ENCODE measurements at places on chromosomes 3 and 15. TPM values are rescaled to one million over a fixed set of nuclear protein-coding genes. Genes with fewer than 3 reads are reported as not detected.
A peak's percentile ranks its signal among the peaks of the same experiment; 100 is the strongest.

GRCh38 chr3:63655519-63655918 is 3.0 kb downstream of the SNTN start:
- H3K27me3 ChIP-seq: no peaks in the 10 kb centered on the region
- H3K36me3 ChIP-seq: no peaks in the 10 kb centered on the region
- H3K4me1 ChIP-seq: peaks cover 2% of the 10 kb centered on the region
- DNase-seq: no peak
- H3K27ac ChIP-seq: no peak overlapping the region
- H3K4me3 ChIP-seq: no peak overlapping the region

GRCh38 chr3:48233542-48233941 is 7.4 kb upstream of the ZNF589 start:
- no peak overlapping the region for H3K27ac ChIP-seq
- H3K4me1 ChIP-seq: peaks cover 8% of the 10 kb centered on the region
- H3K27me3 ChIP-seq: no peaks in the 10 kb centered on the region
- H3K4me3 ChIP-seq: no peak overlapping the region
- no peaks in the 10 kb centered on the region for H3K36me3 ChIP-seq

DNA sequence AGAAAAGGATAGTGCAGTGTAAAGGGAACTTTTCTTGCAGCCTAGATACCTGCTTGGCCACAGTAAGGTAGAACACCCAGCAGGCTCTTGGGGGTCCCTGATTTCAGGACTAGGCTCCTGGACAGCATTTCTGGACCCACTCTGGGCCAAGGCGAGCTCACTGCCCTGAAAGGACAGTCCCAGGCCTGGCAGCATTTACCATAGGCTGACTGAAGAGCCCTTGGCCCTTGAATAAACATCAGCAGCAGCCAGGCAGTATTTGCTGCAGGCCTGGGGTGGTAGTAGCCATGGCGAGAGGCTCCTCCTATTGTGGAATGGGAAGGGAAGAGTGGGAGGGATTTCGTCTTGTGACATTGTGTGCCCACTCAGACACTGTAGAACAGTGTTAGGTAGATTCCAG is 529.2 kb downstream of the TUSC7 start:
- DNase-seq: no peak
- H3K27me3 ChIP-seq: no peaks in the 10 kb centered on the region
- no peaks in the 10 kb centered on the region for H3K4me1 ChIP-seq
- no peak overlapping the region for H3K27ac ChIP-seq
- no peaks in the 10 kb centered on the region for H3K36me3 ChIP-seq

DNA sequence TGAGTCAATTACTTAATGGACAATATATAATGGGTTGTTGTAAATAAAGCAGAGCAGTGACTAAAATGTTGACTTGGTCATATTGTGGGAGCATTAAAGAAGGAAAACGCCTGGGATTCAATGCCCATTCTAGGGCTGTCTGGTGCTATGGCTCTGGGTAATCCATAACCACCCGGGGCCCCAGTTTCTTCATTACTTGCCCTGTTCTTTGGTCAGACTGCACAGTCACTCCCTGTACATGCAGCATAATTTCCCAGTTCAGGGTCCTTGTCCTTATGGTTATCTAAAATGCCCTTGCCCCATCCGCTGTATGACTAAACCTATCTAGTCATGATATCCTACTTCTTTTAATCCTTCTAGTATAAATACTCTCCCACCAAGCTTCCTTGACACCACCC is 27.5 kb upstream of the DENND4A start:
- no peaks in the 10 kb centered on the region for H3K4me1 ChIP-seq
- H3K27ac ChIP-seq: no peak overlapping the region
- no peak overlapping the region for H3K4me3 ChIP-seq
- DNase-seq: no peak
- no peaks in the 10 kb centered on the region for H3K27me3 ChIP-seq
- no peaks in the 10 kb centered on the region for H3K36me3 ChIP-seq

DNA sequence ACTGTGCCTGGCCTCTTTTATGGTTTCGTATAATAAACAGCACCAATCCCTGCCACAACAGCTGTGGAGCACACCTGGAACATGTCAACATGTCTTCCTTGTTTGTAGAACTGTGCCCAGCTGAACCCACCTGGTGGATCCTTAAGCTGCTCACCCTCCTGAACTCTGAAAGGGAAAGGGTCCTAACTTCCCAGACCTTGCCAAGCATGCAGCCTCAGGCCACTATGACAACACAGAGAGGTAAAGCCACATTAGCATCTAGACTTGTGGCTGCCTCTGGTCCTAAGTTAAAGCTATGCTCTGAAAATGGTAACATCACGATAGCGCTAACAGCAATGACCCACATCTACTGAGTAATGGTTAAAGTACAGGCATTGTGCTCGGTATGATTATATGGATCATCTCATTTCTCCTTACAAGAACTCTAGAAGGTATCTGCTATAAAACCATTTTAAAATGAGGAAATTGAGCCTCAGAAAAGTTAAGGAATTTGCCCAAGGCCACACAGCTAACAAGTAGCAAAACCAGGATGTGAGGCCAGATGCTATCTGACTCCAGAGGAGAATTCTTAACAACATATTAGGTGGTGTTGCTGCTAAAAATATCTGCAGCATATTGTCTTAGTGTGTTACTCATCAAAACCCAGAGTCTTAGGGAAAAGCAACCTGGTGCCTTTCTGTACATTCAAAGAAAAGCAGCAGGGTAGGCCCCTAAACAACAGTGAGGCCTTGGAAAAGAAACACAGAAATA is 23.1 kb upstream of the HERC1 start:
- DNase-seq: no peak
- no peaks in the 10 kb centered on the region for H3K36me3 ChIP-seq
- no peak overlapping the region for H3K4me3 ChIP-seq
- H3K27me3 ChIP-seq: no peaks in the 10 kb centered on the region

- no peak overlapping the region for H3K27ac ChIP-seq
- no peaks in the 10 kb centered on the region for H3K36me3 ChIP-seq
- no peak overlapping the region for H3K4me3 ChIP-seq
- H3K4me1 ChIP-seq: no peaks in the 10 kb centered on the region
- no peak for DNase-seq
- no peaks in the 10 kb centered on the region for H3K27me3 ChIP-seq
Measured at GRCh38 chr3:3443482-3443881, 264.0 kb upstream of the CRBN start.

The AEN gene
- total RNA-seq: 14.1 TPM

GRCh38 chr3:26252001-26252400 is 370.6 kb upstream of the LRRC3B start:
- H3K36me3 ChIP-seq: no peaks in the 10 kb centered on the region
- H3K4me3 ChIP-seq: no peak overlapping the region
- DNase-seq: no peak
- H3K27me3 ChIP-seq: no peaks in the 10 kb centered on the region
- H3K4me1 ChIP-seq: no peaks in the 10 kb centered on the region

DNA sequence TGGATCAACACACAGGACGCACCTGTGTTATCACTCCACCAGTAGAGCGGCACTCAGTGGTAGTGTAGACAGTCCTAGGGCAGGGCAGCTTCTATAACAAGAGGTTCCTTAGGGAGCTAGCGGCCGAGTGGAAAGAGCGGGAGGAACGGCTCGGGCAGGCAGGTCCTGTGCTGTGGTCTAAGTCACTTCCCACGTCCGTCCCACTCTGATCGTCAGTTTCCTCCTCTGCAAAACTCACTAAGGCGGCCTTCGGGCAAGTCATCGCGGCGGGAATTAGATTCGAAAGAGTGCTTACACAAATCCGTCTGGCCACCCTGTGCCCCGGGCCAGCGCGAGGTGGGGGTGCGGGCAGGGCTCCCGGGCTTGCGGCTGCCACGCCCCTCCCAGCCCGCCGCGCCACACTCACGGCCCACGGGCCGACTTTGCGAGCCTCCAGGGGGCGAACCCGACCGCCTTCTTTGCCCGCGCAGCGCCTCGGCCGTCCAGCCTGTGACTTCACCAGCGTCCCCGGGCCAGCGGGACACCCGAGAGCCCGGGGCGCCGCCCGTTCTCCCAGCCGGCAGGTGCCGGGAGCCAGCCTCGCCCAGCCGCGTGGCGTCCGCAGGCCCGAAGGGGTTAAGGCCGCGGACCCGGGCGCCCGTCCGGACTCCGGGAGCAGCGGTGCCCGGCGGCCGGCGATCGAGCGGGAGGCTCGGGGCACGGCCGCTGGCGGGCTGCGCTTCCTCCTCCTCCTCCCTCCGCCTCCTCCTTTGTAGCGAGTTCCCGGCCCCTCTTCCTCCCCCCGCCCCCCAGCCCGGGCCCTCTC is 416 bp upstream of the CORO2B start:
- peak overlapping the region; percentile 67 for H3K4me3 ChIP-seq
- peaks cover 15% of the 10 kb centered on the region for H3K4me1 ChIP-seq
- peak; percentile 88 for DNase-seq
- peak overlapping the region; percentile 94 for H3K27ac ChIP-seq

- no peaks in the 10 kb centered on the region for H3K36me3 ChIP-seq
- peaks cover 21% of the 10 kb centered on the region for H3K4me1 ChIP-seq
- no peak for DNase-seq
- H3K27ac ChIP-seq: peak overlapping the region; percentile 21
- no peaks in the 10 kb centered on the region for H3K27me3 ChIP-seq
- H3K4me3 ChIP-seq: no peak overlapping the region
Measured at GRCh38 chr3:129602309-129602708, 4.2 kb downstream of the PLXND1 start.

DNA sequence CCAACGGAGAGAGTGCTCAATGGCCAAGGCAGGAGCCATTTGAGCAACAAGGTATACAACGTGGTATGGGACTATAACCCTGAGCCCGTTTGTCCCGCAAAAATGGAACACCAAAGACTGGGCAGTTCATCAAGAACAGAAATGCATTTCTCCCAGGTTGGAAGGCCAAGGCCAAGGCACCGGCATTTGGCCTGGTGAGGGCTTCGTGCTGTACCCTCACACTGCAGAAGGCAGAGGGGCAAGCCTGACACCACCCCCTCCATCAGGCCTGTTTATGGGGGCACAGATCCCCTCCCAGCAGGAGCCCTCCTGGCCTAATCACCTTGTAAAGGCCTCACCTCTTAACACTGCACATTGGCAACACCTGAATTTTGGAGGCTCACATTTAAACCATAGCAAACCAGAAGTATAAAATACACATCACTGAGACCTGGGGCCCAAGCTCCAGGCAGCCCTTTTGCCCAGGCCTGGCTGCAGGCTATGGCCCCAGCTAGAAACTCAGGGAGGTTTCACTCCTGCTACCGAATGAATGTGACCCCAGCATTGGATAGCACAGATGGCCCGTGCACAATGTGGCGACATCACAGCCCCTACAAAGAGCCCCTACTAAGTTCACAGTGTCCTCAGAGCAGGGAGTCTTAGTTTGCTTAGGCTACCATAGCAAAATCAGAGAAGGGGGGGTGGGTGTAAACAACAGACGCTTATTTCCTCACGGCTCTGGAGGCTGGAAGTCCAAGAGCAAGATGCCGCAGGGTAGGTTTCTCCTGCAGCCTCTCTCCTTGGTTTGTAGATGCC is 47.1 kb downstream of the KLF15 start:
- H3K27ac ChIP-seq: no peak overlapping the region
- no peaks in the 10 kb centered on the region for H3K36me3 ChIP-seq
- H3K4me1 ChIP-seq: peaks cover 13% of the 10 kb centered on the region

GRCh38 chr3:35616346-35616745 is 23.0 kb upstream of the ARPP21 start:
- no peaks in the 10 kb centered on the region for H3K4me1 ChIP-seq
- H3K27ac ChIP-seq: no peak overlapping the region
- no peaks in the 10 kb centered on the region for H3K27me3 ChIP-seq
- no peaks in the 10 kb centered on the region for H3K36me3 ChIP-seq

- H3K36me3 ChIP-seq: no peaks in the 10 kb centered on the region
- H3K4me3 ChIP-seq: no peak overlapping the region
- no peak for DNase-seq
- no peak overlapping the region for H3K27ac ChIP-seq
- H3K4me1 ChIP-seq: no peaks in the 10 kb centered on the region
- H3K27me3 ChIP-seq: no peaks in the 10 kb centered on the region
Measured at GRCh38 chr3:197730200-197730599, 6.5 kb downstream of the RUBCN start.

- H3K4me3 ChIP-seq: no peak overlapping the region
- H3K27ac ChIP-seq: no peak overlapping the region
- no peaks in the 10 kb centered on the region for H3K36me3 ChIP-seq
- DNase-seq: no peak
- no peaks in the 10 kb centered on the region for H3K4me1 ChIP-seq
Measured at GRCh38 chr3:2870724-2871333, 239.3 kb downstream of the IL5RA start.

Data from ovary (tissue), 10 donors.